Panc1 (cell line): ENCODE measurements at places on chromosomes 2 and 18.

GRCh38 chr2:11094021-11094810 is 61.1 kb upstream of the SLC66A3 start:
- no peak for DNase-seq

- no peak for DNase-seq
Observed at GRCh38 chr2:30530346-30530745, 83.3 kb downstream of the LCLAT1 start.

GRCh38 chr2:110983133-110983532 is 137.6 kb upstream of the BCL2L11 start:
- no peak for DNase-seq

GRCh38 chr18:53701697-53702096 is 522.8 kb downstream of the MBD2 start:
- no peak for DNase-seq

DNA sequence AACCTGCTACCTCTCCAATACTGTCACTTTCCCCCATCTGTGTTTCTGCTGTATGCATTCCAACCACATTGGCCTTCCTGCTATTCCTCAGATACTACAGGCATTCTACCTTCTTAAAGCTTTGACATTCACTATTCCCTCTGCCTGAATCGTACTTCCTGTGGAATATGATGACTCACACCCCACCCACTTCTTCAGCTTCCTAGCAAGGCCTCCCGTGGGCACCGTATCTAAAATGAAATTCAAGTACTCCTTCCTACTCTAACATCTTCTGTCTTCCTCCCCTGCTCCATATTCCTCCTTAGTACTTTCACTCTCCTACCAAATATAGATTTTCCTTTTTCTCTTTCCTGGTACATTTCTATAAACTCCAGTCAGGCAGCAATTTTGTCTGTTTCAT is 710.4 kb downstream of the RNF144A start:
- no peak for DNase-seq

GRCh38 chr18:22324191-22325131 is 93.3 kb downstream of the CTAGE1 start:
- DNase-seq = no peak

DNA sequence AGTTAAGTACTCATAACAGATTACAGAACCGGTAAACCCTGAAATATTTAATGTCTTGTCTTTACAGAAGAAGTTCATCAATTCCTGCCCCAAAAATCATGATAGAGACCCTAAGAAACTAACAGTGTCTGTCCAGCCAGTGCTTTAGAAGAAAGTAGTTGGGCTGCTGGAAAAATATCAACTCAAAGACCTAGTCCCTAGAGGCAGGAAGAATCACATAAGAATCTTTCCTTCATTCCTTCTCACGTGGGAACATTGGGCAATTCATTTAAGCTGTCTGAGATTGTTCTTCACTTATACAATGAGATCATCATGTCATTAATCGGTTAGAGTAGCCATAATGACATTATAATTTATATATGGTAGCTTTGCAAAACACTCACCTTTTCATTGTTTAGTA is 156.4 kb downstream of the CCBE1 start:
- no peak for DNase-seq

DNA sequence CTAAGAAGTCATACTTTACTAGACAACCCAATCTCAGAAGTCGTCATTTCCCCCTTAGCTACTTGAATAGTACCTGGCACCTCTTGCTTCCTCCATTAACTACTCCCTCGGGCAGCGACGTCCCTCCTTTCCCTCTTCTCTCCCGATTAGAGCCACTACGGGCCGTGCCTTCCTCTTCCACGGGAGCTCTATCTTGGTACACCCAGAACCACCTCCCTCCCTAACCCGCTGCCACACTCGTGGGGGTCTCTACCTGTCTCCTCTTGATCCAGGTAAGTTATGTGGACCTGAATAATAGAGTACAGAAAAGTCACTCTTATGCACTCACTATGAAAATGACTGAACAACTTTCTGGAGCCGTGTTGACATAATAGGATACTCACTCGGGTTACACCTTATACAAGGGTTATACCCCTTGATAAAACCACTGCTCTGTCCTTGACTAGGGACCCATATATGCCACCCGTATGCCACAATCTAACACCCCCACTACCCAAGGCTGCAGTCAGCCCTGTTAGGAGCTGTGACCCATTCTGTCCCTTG is 595 bp upstream of the HDHD2 start:
- DNase-seq = no peak

DNA sequence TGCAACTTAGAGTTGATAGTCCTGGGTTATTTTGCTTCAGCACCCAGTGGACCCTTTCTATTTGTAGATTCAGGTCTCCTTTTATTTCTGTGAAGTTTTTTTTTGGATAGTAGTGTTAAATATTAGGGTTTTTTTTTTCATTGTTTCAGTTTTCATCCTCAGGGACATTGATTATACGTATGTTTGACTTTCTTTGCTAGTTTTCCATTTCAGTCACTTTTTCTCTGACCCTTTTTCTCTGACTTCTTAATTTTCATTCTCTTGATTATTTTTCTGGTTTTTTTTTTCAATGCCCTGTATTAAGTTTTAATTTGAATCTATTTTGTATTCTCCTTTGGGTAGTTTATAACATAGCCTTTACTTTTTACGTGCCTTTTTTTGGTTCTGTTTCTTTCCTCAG is 79.4 kb downstream of the AGPS start:
- DNase-seq = no peak

- DNase-seq = no peak
Observed at GRCh38 chr2:19484736-19485135, 126.3 kb upstream of the OSR1 start.

GRCh38 chr2:27772804-27773203 is 1.3 kb downstream of the MRPL33 start:
- no peak for DNase-seq

DNA sequence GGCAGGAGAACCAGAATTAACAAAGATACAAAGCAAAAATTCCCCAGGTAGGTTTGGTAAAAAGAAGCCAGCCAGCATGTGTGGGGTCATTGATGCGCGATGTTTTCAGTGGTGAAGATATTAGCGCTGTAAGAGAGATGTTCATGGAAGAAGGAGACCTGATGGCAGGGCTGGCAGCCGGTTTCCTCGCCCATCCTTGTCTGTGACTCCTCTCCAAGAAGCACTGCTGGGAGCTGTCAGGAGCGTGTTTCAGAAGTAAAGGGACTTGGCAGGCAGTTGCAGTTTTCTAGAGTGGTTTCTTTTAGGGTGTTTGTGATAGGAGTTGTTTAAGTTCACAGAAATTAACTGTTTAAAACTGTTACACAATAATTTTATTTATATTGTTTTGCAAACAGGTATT is 24.6 kb downstream of the TAF1B start:
- DNase-seq = no peak
